Progenitor cell of endocrine pancreas (in vitro differentiated cells): ENCODE measurements at places on chromosomes 3 and 15. TPM values are rescaled to one million over a fixed set of nuclear protein-coding genes. Genes with fewer than 3 reads are reported as not detected.

Gene CPN2
- not detected in 2 replicates for total RNA-seq

Gene NDN
- 46.9 and 51.8 TPM in 2 replicates for total RNA-seq

DNA sequence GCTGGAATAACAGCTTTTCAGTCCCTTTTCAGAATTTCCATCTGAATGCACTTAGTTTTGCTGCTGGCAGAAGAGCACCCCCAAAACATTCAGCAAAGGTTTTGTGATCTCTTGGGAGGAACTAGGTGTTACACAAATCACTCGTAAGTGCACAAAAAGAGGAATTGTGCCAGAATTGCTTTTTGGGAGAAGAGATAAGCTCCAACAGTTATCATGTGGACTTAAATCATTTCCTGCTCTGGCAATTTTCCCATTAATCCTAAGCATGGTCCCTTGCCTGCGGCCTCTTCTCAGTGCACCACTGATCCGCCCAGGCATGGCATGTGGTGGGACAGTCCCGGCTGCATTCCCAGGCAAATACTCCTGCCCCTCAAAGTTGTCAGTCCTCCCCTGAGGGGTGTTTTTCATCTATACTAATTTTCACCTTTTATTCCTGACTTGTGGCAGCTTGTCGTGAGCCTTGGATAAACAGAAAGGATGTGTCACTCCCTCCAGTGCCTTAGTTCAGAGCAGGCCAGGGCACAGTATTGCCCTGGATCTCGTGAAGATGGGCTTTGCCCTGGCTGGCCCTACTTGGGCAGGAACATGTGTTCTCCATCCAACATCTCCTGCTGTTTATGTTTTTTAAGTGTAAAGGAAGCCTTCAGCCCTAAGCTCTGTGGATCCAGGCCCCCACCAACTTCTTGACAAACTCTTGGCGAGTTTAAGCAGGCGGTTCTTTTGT is 44.6 kb upstream of the VILL start:
- no peak for DNase-seq

DNA sequence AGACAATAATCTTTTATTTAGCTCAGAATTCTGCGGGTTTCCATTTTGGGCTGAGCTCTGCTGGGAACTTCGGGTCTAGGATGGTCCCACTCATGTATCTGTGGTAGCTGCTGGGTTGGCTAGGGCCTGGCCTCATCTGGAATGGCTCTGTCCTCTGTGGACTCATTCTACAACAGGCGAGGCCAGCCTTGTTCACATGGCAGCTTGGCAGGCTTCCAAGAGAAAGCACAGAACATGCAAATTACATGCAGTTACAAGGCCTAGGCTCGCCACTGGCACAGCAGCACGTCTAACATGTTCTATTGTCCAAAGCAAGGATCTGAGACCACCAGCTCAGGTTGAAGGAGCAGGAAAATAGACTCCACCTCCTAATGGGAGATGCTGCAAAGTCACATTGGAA is 431.4 kb downstream of the PDCD6IP start:
- no peak for DNase-seq

- no peak for DNase-seq
Measured at GRCh38 chr15:66706840-66707239, 4.8 kb downstream of the SMAD6 start.

GRCh38 chr3:151283907-151284461 is 5.6 kb upstream of the P2RY14 start:
- DNase-seq: no peak

GRCh38 chr3:31065765-31066164 is 171.3 kb upstream of the GADL1 start:
- DNase-seq: no peak

- DNase-seq: no peak
Measured at GRCh38 chr3:194272861-194273742, 78.0 kb downstream of the CPN2 start.

DNA sequence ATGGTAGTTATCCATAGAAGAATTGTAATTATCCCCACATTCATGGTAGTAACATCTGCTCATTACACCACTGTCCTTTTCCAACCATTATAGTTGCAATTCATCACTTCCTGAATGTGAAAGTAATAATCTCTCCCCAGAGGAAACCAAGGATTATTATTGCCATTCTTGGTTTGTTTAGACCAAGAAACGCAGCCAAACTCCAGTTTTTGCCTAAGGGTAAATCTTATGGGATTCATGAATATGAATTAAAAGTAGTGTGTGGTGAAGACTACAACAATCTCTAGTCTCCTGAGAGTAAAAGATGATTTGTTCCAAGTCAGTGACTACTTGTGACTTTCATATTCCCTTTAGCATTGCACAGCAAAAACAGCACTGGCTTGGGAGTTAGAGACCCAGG is 45.7 kb upstream of the ABI3BP start:
- no peak for DNase-seq

DNA sequence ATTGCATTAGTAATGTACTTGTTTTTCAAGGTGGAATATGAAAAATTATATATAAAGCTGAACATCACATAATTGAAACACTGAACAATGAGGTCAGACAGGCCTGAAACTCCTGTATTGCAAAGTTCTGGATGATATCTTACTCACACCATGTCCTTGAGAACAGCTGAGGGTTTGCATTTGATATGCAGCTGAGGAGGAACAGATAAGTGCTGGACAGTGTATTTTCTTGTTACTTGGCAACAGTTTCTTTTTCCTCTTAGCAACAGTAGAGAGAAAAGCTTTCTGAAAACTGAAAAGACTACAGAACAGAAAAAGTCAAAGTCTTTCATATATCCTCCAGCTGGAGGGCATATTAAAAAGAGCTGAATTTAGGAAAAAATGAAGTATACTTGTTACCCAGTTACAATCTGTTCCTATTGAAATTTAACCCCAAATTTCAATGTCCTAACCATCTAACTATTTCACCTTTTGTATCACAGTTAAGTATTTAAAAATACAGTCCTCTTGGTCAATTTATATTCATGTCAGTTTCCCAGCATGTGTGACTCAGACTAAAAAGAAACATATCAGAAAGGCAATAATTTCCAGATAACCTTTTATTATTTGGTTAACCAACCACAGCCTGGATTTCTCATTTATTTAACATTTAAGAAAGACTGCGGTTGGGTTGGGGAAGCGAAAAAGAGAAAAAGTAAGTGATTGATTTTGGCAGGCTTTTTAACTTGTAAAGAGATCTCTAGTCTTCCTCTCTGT is 733.0 kb upstream of the DPPA4 start:
- no peak for DNase-seq
